IMR-90 (cell line): ENCODE measurements at places on chromosomes 1 and 21. TPM values are rescaled to one million over a fixed set of nuclear protein-coding genes. Genes with fewer than 3 reads are reported as not detected.

Gene SYPL2
- under 0.01 TPM in 2 replicates for total RNA-seq

Gene MX2
- total RNA-seq = 0.54 and 0.56 TPM in 2 replicates

- H3K27ac ChIP-seq = peak overlapping the region; percentile 66
- H3K27me3 ChIP-seq = no peaks in the 10 kb centered on the region
- no peaks in the 10 kb centered on the region for H3K36me3 ChIP-seq
- H3K4me1 ChIP-seq = peaks cover 35% of the 10 kb centered on the region
- peak; percentile 97 for DNase-seq
- H3K4me3 ChIP-seq = no peak overlapping the region
Measured at GRCh38 chr1:164772635-164773034, 213.7 kb downstream of the PBX1 start.

DNA sequence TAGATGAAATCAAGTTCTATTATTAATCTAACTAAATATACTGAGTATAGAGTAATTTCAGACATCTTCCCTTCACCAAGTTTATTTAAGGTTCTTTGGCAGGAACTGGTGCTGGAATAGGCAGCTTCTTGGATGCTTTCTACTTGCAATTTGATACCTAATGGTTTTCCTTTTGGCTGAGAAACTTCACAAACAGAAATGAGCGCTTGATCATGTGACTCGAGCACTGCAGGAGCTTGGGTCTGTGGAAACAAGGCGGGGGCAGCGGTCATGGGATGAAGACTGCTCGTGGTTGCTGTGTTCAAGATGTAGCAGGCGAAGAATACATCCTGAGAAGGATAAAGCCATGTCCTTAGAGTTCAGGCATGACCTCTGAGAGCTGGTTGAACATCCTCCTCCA is 136.8 kb downstream of the PTPRC start:
- H3K27me3 ChIP-seq = no peaks in the 10 kb centered on the region
- H3K4me1 ChIP-seq = peaks cover 13% of the 10 kb centered on the region

Gene HUNK
- total RNA-seq = 1.1 and 2.0 TPM in 2 replicates

- no peaks in the 10 kb centered on the region for H3K4me1 ChIP-seq
- peaks cover 13% of the 10 kb centered on the region for H3K36me3 ChIP-seq
- no peaks in the 10 kb centered on the region for H3K27me3 ChIP-seq
- H3K27ac ChIP-seq = peak overlapping the region; percentile 74
Measured at GRCh38 chr1:171780583-171781175, 781 bp upstream of the METTL13 start.

Gene FCAMR
- total RNA-seq = not detected in 2 replicates

- no peak overlapping the region for H3K27ac ChIP-seq
- H3K4me1 ChIP-seq = no peaks in the 10 kb centered on the region
- H3K27me3 ChIP-seq = peaks cover 21% of the 10 kb centered on the region
- no peak for DNase-seq
Measured at GRCh38 chr1:6985549-6986276, 200.5 kb downstream of the CAMTA1 start.
